Hepatic stellate cell (primary cell): ENCODE measurements at places on chromosomes 16 and 17.

- peak; percentile 83 for DNase-seq
Measured at GRCh38 chr17:31052187-31052889, 42.4 kb upstream of the NF1 start.

DNA sequence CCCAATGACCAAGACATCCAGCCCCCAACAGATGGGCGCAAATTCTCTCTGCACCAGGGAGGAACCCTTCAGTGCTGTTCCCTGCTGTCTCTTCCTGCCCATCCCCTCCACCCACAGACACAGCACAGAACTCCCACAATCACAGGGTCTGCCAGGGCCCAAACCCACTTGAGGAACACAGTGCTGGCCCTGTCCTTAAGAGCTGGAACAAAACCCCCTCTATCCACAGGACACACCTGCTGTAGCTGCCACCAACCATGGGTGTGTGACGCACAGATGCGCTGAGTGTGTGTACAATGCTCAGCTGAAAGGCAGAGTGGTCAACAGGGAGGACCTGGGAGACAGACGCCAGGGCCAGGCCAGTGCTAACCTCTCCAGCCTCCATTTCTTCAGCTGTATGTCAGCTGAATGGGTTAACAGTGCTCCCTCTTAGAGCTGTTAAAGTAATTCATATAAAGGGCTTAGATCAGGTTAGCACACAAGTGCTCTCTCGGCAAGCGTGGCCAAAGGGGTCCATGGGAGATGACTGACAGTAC is 62.1 kb downstream of the AMFR start:
- no peak for DNase-seq

DNA sequence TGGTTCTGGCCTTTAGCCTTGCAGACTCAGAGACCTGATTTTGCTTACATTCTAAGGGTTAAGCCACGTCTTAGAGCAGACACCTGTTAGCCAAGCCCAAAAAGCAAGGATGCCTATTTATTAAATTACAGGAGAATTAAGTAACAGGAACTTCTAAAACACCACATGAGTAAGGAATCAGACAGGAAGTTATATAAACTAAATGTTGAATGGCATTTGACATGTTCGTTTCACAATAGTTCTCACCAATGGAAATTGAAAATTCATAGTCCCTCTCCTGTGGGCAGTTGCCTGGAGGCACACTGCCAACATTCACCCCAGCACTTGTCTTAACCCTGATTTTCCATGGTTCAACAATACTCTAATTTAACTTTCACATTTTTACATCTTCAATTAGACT is 9.0 kb downstream of the KRTAP9-7 start:
- no peak for DNase-seq

DNA sequence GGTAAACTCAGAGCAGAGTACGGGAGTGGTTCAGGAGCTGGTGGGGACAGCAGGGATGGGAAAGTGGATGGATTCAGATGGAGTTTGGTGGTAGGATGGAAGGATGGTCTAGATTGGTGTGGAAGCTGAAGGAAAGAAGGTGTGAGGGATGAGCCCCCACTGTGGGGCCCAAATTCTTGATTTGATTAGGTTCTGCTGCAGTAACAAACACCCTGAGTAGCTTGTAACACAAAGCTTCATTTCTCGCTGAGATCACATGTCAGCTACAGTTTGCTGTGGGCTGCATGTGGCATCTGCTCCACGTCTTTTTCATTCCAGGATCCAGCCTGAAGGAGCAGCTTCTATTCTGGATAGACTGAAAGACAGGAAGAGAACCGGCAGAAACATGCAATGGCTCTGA is 143.8 kb downstream of the IRX3 start:
- no peak for DNase-seq

DNA sequence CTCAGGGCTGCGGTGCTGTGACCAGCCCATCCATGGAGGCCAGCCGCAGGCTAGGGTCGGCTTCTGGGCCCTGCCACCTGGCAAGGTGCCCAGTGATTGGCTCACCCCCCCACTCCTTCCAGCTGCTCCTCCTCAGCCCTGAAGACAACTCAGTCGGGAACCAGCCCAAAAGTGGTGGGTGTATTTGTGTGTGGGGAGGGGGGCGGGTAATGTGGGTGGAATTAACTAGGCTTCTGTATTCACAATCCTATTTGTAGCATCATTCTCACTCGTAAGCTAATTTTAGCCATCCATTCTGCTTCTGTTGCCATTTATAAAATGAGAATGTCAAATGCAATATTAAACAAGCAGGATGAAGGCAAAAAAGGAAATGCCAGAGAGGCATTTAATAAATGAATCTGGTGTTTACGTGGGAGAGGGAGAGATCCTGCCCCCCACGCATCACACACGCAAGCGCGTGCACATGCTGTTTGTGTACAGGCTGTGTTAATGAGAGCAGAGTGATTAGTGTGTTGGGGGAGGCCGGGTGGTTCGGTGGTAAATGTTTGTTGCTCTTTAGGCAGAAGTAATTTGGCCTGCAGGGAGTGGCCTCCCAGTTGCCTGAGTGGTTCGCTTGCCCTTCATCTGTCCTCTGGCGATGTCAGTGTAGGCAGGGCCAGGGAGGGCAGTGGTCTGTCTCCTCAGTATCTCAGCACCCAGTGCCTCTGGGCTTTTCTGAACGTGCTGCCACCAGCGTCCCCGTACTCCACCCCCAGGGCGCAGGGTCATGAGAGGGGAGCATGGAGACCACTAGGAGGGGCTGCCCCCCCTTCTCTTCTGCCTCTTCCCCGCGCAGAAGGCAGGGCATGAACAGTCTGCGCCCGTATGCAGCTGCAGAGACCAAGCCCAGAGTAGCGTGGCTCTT is 140.1 kb downstream of the CCDC182 start:
- peak; percentile 31 for DNase-seq

GRCh38 chr17:61330174-61331150 is 69.2 kb upstream of the TBX2 start:
- no peak for DNase-seq

DNA sequence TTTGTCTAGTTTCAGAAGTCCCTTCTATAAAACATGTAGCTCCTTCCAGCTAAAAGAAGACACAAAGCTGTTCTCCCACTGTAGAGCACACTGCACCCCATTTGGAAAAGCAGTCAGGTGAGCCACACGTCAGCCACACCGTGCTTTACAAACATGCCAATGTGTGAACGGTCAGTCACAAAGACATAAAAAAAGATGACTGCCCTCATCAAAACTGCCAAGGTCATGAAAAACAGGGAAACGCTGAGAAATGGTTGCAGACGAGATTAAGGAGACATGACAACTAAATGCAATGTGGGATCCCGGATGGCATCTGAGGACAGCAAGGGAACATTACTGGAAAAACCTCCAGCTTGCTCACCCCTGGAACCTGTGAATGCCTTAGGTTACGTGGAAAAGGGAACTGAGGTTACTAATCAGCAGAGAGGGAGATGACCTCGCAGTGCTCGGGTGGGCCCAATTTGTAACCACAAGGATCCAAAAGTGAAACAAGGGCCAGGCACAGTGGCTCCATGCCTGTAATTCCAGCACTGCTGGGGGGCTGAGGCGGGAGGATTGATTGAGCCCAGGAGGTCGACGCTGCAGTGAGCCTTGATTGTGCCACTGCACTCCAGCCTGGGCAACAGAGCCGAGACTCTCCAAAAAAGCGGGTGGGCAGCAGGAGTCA is 8.1 kb downstream of the ANKRD11 start:
- no peak for DNase-seq

GRCh38 chr17:73865831-73866230 is 221.6 kb upstream of the SDK2 start:
- DNase-seq: no peak

DNA sequence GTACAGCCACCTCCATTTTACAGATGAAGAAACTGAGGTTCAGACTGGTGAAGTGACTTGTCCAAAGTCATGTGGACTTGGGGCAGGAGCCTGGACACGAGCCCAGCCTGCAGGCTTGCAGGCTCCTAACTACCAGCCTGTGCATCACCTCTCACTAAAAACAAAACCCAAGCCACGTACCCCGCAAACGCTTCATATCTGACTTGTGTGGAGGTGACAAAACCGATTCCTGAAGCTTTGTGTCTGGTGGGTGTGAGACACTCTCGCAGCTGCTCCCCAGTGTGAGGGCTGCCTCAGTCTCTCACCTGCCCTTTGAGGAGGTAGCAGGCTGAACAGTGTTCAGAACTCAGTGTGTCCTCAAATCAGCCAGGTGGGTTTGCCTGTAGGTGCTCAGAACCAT is 8.4 kb downstream of the HNF1B start:
- DNase-seq: no peak

DNA sequence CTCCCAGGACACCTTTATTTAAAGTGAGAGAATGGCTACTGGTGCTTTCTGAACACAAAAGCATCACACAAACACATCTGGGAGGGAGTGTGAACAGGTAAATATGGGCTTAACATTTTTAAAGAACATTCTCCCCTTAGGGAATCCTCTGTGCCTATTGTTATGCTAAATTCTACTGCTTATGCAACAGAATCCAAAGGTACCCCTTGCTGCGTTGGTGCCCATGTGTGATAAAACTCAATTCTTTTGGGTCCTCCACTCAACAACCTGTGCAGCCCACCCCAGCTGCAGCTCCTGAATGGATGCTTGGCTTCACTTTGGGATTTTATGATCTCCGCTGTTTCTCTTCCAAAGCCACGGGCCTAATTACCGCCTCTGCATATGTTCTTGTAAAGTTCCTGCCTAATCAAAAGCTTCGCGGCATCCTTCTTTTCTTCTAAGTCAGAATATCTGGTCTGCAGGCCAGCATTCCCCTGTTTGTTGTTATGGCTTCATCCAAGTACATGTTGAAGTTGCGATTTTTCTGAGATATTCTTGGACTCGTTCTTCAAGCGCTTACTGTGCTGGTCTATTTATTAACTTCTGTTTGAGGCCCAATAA is 23.9 kb downstream of the RHBDL3 start:
- DNase-seq: no peak

- DNase-seq: no peak
Measured at GRCh38 chr16:51682905-51683304, 531.8 kb upstream of the SALL1 start.

DNA sequence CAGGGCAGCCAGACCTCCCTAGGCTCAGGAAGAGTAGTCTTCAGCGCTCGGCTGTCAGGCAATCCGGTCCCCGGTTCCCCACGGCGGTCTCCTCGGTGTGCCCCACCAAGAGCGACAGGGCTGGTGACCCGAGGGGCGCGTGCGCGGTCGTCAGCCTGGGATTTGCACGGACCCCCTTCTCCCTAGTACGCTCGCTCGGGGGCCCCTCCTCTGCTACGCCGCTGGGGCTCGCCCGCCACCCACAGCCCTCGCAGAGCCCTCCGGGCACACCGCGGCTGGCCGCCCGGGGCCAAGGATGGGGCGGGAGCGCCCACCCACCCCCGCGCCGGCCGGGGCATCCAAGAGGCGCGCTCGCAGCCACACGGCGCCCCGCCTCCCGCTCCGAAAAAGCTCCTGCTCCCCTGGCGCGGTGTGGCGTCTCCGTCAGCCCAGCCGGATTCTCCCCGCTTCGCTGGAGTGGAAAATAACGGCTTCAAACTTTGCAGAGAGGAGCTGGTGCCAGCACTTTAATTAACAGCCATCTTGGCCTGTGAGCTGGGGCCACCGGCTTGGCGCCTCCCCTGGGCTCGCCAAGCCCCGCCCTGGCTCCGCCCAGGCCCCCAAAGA is 2.1 kb upstream of the C1QL1 start:
- no peak for DNase-seq

DNA sequence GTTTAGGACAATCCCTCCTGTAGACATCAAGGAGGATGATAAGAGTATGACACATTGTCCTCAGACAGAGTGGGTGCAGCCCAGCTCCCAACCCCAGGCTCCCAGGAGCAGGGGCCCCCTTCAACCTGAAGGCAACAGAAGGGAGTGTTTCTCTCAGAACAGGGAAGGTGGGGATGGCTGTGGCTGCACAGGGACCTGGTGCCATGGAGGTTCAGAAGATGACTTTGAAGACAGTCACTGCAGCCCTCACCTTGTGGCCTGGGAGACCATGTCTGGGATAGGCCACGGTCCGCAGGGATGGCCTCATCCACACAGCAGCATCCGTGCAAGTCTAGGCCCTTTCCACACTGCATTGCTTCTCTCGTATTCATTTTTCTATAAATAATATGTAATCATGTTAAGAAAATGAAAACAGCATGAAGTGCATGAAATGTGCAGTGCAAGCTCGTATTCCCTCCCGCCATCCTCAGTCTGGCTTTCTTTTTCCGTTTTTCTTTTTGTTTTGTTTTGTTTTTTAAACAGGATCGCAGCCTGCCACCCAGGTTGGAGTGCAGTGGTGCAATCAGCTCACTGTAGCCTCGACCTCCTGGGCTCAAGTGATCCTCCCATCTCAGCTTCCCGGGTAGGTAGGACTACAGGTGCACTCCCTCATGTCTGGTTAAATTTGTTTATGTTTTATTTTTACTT is 71.1 kb downstream of the METRNL start:
- DNase-seq: no peak

DNA sequence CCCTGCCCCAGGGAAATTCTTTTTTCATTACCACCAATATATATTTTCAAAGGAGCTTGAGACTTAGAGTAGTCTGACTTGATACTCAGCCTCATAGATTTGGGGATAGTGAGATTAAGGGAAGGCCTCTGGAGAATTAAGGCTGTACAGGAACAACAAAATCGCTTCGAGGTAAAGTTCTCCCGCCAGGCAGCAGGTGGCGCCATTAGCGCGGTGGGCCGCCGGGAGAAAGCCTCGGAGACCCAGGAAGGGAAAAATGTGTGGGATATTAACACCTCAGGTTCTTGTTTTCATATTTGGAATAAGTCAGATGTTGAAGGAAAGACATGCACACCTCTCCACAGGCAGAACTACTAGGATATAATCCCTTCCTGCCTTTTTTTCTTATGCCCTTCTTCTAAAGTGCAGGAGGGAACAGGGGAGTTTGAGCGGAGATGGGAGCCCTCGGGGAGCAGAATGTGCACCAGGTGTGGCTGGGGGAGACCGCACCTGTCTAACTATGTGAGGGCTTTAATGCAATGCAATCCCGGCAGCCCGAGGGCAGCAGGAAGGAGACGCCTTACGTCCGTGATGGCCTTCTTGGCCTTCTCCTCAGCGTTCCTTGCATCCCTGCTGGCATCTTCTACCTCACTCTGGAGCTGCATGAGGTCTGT is 25.9 kb downstream of the MYH3 start:
- peak; percentile 62 for DNase-seq

GRCh38 chr17:75516619-75517296 is 430 bp downstream of the TSEN54 start:
- peak; percentile 58 for DNase-seq

DNA sequence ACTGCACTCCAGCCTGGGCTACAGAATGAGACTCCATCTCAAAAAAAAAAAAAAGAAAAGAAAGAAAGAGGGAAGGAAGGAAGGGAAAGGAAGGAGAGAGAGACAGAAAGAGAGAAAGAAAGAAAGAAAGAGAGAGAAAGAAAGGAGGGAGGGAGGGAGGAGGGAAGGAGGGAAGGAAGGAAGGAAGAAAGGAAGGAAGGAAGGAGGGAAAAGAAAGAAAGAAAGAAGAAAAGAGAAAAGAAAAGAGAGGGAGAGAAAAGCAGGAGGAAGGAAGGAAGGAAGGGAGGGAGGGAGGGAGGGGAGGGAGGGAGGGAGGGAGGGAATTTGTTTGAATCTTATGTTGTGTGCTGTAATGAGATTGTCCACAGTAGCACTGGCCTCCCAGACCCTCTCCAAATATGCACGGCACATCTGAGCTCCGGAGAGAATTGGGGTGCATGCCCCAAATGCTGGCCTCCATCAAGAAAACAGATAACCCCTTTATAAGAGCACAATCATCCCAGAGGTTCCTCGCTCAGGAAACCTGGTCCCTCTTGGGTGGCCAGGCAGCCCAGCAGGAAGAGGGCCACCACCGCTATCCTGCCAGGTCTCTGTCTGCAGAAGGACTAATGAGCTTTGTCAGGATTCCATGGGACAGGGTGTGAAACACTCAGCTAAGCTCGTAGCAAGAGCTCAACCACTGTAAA is 8.8 kb upstream of the EIF1 start:
- DNase-seq: no peak
